ENCODE measurements at places on chromosomes 16 and 17.

DNA sequence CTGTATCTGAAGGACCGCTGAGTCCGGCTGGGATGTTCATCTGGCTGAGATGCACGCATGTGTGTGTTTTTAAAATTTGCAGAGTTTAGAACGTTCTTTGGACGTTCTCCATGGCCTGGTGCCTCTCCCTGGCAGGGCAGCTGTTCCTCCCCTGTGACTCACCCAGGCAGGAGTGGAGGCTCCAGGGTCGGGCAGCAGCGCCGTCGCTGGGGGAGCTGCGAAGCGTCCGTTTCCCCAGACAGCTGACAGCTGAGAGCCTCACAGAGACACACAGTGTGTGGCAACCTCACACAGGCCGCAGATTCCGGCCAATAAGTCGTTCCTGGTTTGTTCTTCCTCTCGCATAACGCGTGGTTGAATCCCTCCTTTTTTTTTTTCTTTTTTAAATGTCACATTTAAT, 80.6 kb downstream of the OR1D5 start:
- peak; percentile 86 for DNase-seq

GRCh38 chr17:17750881-17751280, 69.6 kb downstream of the RAI1 start:
- DNase-seq: no peak

DNA sequence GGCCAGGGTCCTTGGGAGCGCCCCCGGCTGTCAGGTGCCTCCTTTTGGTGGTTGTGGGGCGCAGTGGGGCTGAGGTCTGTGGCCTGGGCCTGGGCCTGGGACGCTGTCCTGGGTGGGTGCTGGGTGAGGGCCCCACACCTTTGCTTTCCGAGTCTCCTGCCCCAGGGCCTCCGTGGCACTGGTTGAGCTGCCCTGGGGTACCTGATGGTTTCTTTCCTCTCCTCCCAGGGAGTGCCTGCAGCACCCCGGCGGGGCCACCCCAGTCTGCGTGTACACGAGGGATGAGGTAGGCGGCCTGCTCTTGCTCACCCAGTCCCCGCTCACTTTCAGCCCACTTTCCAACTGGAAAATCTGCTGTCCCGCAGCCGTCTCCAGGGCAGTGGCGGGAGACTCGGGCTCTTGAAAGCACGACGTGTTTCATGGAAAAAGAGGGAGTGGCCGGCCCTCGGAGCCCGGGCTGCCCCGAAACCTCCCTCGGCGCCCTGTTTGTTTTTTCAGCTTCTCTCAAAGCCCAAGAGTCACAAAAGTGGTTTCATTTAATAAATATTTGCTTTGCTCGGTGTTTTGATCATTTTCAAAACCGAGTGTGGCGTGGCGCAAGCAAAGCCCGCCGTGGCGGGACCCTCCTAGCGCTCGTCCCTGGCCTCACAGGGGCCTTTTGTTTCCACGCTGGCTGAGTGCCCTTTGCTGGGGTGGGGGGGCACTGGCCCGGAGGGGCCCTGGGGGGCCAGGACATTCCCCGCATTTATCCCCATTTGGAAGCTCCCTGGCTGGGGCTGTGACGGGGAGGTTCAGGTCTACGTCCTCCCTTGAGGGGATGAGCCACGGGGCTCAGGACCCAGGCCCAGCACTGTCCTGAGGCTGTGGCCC, 17.4 kb downstream of the ASPSCR1 start:
- DNase-seq: no peak

DNA sequence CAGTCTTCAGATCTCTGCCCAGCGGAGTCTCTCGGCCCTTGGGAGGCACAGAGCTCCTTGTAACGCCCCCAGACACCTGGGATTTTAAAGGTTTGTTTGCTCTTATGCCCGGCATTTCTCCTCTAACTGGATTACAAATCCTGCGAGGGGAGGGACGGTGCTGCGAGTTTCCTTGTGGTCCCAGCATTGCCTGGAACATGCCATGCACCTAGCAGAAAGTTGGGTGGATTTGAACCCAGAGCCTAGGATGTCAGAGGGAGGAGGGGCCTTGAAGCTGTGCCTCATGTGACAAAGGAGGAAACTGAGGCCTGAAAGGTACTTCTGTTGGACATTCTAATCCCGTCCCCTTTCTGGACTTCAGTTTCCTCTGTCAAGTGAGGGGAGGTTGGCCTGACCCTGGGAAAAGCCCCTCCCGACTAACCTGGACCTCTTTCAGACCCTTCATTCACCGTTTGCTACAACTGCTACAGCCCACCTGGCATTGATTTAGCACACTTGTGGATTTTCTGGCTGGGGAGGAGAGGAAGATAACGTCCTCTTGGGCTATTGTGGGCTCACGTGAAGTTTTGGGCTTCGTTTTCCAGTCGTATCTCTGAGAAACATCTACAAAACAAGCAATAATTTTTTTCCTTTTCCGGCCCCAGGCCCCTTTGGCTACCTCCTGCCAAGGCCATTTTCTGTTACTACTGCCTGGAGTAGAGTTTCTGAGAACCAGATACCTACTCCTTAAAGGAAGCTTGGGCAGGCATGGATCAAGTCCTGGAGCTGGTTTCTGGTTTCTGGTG, 30.9 kb downstream of the MRC2 start:
- DNase-seq: no peak

GRCh38 chr16:25198021-25198420, 18.7 kb upstream of the AQP8 start:
- DNase-seq: no peak

- DNase-seq: no peak
Observed at GRCh38 chr16:22642416-22643088, 131.9 kb downstream of the NPIPB5 start.
